Foreskin keratinocyte (primary cell): ENCODE measurements at places on chromosomes 1 and 21. TPM values are rescaled to one million over a fixed set of nuclear protein-coding genes. Genes with fewer than 3 reads are reported as not detected.

CFHR4 gene
- not detected in 2 replicates for total RNA-seq

DNA sequence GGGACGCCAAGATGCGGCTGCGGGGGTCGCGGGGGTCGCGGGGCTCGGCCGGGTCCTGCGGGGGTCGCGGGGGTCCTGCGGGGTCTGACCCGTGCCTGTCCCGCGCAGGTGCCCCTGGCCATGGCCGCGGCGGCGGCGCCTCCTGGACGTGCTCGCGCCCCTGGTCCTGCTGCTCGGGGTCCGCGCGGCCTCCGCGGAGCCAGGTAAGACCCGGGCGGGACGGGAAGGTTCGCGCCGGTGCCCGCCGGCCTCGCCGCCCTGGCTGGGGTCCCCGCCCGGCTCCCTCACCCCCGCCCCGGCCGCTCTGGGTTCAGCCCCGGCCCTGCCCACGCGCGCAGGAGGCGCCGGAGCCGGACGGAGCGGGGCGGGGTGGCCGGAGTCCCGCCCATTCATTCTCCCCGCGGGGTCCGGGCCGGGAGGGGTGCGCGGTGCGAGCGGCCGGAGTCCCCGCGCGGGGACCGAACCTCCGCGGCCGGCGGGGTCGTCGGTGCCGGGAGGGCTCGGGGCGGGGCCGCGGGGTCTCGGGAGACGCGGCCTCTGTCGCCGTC is 380 bp downstream of the COL18A1 start:
- DNase-seq: no peak

- no peak for DNase-seq
Observed at GRCh38 chr1:3053986-3054385, 15.0 kb upstream of the PRDM16 start.

TENT5C gene
- 0.07 and 0.11 TPM in 2 replicates for total RNA-seq

KRTAP23-1 gene
- not detected in 2 replicates for total RNA-seq

HES3 gene
- total RNA-seq: not detected in 2 replicates

- peak; percentile 67 for DNase-seq
Observed at GRCh38 chr21:46455575-46456385, 2.9 kb upstream of the DIP2A start.

- peak; percentile 91 for DNase-seq
Observed at GRCh38 chr1:31689854-31690253, 14.0 kb downstream of the COL16A1 start.

DNA sequence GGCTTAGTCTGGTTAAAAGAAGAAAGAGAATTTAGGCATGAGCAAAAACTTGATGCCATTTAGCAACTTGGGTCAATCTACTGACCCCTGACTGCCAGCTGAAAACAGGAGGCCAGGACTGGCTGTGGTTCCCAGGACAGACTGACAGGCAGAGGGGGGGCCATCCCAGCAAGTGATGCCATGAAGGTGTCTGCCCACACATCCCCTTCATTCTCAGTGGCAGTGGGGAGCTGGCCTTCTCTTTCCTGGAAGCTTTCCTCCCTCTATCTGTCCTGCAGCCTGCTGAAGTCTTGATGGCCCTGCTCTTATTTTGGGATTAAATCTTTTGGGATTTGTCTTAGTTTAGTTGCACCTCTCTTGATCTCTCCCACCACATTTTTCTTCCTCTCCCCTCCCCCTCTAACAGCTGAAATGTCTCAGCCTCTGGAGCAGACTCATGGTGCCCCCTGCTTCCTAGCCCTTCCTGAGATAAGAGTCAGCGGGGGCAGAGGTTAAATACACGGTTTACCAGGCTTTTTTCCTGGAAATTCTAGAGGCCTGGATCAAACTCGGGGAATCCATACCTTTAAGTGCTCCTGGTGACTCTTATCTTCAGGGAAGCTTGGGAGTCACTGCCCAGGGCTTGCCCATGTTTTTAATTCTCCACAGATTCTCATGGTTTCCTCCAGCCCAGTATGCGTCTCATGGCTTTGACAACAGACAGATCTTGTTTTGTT is 99.5 kb upstream of the TSPAN2 start:
- no peak for DNase-seq

DNA sequence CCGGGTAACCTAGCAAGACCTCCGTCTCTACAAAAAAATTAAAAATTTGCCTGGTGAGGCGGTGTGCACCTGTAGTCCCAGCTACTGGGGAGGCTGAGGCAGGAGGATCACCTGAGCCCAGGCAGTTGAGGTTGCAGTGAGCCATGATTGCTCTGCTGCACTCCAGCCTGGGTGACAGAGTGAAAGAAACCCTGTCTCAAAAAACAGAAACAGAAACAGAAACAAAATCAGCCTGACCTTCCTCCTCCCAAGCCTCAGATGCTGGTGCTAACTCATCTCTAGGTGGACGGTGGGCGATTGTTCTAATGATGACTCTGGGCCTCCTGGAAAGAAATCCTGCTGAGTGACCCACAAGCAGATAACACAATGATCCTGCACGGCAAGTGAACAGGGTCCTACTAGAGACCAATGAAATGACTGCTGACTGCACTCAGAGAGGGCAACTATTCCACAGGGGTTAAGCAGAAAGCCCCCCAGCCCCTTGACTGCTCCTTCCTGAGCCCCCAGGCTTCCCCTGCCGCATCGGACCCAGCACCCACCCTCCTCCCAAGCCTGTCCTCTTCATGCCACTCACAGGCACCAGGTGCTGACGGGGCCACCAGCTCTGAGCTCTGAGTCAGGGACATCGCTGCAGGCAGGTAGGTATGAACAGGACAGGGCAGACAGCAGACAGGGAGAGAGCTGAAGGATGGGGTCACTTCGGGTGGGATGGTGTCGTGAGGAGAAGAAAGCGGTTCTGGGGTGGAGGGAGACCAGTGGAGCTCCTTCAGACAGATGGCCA is 27.8 kb upstream of the LRRC38 start:
- DNase-seq: no peak

DNA sequence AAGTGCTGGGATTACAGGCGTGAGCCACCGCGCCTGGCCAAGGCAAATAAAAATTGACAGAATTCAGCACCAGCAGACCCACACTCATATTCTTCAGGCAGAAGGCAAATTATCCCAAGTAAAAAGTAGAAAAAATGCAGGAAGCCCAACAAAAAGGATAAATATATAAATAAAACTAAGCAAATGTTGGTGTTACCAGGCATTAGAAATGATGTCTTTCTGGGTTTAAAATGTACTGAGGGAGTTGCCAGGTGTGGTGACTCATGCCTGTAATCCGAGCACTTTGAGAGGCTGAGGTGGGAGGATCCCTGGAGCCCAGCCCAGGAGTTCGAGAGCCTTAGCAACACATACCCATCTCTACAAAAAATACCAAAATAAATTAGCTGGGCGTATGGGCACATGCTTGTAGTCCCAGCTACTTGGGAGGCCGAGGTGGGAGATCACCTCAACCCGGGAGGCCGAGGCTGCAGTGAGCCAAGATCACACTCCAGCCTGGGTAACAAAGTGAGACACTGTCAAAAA is 6.3 kb downstream of the INTS11 start:
- peak; percentile 72 for DNase-seq

PLA2G2C gene
- not detected in 2 replicates for total RNA-seq

- DNase-seq: no peak
Observed at GRCh38 chr1:198153103-198153502, 3.7 kb upstream of the NEK7 start.

GRCh38 chr1:220189750-220190347 is 82.4 kb downstream of the RAB3GAP2 start:
- peak; percentile 10 for DNase-seq

SLFNL1 gene
- total RNA-seq: 0.03 and 0.04 TPM in 2 replicates

- DNase-seq: no peak
Observed at GRCh38 chr21:42784896-42785451, 94.4 kb downstream of the WDR4 start.

- DNase-seq: no peak
Observed at GRCh38 chr1:156625436-156626078, 6.3 kb downstream of the HAPLN2 start.

DNA sequence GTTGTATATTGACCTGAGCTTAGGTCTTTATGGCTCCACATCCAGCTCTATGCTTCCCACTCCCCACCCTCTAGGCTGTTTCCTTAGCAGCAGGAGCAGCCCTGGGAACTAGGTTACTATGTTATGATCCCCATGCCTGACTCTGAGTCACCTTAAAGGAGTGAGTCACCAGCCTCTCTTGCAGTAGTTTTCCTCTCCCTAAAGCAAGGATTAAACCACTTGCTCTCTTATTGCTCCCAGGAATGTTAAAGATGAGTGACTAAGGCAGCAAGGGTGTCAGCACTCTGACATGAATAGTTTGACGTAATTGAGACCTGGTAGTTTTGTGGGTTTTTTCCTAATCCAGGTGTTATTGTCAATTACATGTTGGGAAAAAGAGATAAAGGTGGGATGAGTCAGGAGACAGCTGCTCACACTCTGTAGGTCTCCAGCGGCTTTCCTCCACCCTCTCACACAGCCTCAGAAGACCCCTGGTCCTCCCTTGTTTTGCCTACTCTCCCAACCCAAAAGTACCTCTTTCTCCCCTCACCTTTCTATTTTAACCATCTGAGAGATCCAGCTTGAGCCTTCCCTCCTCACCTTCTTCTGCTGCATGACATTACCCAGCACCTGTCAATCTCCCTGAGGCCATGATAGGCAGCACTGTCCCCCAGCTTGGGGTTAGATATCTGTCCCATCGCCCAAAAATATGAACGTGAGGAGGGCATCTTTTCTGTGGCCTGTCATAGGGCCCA is 369.1 kb upstream of the VAMP3 start:
- DNase-seq: peak; percentile 100

DNA sequence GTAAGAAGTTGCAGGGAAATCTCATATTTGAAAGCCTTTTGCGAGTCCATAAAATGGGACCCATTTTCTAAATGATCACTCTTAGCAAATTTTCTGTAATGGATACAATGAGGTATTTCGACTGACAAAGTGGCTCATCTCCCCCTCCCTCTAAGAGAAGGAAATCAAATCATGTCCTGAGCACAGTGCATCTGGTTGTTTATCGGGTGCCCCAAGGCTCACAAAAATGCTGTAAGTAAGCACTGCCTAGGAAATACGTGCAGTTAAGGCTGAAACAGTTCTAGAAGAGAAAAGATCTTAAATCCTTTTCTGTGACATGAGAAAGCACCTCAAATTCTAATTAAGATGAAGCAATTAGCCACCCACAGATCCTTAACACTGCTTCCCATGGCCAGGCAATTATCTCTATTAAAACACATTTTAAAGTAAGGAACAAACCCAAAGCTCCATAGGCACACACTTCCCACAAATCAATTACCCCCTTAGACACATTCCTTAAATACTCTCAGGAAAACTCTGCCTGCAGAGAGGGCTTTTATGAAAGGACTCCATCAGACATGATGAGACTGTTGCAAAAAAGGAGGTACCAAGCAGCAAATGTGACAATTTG is 216.3 kb downstream of the KCNH1 start:
- no peak for DNase-seq

- no peak for DNase-seq
Observed at GRCh38 chr1:38088366-38088765, 41.8 kb upstream of the POU3F1 start.

PTGS2 gene
- total RNA-seq: 25.1 and 40.7 TPM in 2 replicates

NUAK2 gene
- 15.1 and 21.6 TPM in 2 replicates for total RNA-seq
